A172 (cell line): ENCODE measurements at places on chromosomes 6 and 20.

DNA sequence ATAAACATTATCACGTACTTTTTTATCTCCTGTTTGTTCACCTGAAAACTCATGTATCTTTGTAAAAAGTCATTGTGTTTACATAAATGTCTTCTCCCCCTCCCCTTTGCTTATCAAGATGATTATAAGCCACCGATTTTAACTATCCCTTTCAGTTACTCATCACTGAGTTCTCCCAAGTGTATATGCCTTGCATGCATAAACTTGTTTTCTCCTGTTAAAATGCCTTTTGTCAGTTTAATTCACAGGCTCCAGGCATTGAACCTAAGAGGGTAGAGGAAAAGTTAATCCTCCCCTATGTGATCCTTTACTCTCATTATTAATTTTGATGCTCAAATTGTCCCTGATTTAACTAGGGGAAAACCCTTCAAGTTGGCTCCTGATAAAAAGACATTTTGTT is 24.2 kb downstream of the ANKEF1 start:
- DNase-seq, result no peak

DNA sequence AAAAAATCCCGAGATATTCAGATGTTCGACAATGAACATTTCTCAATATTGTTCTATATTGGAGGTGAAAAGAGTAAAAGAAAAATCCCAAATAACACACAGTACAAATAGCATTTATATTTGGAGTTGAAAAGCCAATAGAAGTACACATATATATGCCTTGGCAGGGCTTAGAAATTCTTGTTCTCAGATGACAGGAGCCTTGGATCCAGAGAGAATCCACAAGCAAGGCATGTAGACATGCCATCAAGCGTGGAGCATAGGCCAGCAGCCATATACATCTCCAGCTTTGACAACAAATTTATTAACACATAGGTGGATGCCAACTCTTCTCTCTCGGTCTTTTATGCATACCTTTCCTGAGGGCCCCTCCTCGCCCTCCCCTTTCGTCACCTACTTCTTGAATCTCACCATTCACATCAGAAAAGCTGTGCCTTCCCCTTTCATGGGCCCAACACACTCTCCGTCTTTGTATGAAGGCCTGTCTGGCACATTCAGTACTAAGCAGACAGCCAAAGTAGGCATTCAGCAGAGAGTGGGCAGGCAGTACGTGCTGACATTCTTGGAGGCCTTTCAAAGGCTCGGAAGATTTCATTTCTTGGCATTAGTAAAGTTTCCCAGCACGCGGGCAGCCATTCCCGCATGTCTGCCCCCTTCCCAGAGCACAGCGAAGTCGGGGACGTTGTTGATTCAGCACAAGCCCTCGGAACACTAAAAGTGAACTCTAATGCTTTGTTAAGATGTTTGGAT is 18.2 kb downstream of the NEDD9 start:
- no peak for DNase-seq

GRCh38 chr20:17654649-17655285 is 27.3 kb downstream of the RRBP1 start:
- peak; percentile 28 for DNase-seq

DNA sequence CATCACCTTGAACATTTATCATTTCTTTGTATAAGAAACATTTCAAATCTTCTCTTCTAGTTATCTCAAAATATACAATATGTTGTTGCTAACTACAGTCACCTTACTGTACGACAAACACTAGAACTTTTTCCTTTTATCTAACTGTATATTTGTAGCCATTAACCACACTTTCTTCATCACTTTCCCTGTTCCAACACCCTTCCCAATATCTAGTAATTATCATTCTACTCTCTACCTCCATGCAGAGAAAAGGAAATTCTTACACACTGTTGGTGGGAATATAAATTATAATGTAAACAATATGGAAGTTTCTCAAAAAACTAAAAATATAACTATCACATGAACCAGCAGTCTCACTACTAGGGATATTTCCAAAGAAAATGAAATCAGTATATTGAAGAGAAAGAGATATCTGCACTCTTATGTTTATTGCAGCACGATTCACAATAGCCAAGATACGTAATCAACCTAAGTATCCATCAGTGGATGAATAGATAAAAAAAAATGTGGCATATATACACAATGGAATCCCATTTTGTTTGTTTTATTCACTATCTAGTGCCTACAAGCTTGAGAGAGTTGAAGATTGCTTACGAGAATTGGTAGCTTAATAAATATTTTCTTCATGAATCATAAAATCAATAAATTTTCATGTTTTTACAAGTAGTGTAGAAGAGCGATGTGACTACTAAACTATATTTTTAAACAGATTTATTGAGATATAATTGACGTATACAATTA is 2.4 kb downstream of the RHAG start:
- DNase-seq, result no peak

DNA sequence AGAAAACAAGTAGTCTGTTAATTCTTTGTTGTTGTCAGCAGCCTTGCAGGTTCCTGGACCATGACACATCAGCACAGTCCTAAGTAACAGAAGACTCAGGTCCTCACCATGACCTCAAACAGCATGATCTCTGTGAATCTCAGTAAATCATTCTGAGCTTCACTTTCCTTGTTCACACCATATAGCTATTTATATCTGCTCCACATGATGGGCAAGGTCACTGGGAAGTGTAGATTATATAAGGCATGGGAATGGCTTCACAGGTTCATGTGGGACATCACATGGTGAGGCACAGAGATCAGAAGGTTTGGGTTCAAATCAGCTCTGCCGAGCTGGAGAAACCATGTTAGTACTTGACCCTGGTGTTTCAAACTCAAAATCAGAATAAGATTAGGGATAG is 245.4 kb upstream of the SPTLC3 start:
- DNase-seq, result no peak

- DNase-seq, result no peak
Measured at GRCh38 chr20:54933212-54933904, 458.0 kb downstream of the DOK5 start.

GRCh38 chr6:163923658-163924411 is 509.3 kb downstream of the QKI start:
- no peak for DNase-seq

- no peak for DNase-seq
Measured at GRCh38 chr6:35047265-35048011, 93.7 kb downstream of the TCP11 start.

- no peak for DNase-seq
Measured at GRCh38 chr6:79494841-79495240, 42.4 kb downstream of the LCA5 start.

DNA sequence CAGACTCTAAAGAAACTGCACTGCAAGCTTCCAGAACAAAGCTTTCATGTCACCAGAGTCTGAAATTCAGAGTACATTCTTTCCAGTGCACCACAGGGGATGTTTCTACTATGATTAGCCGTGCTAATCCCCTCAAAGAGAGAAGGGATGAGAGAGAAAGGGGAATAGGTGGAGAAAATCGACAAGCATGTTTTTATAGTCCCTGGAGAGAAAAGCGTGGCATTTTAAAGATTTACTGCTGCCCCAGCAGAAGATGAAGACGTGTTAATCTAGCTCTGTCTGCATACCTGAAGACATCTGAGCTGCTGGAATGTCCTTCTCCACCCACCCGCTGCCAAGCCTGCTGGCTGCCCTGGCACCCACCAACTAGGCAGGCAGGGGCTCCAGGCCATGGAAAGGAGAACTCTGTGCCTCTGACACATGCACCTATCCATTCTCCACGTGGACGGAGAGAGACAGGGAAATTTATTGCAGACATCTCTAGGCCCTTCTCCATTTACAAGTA is 4.1 kb downstream of the MYLK4 start:
- no peak for DNase-seq

- no peak for DNase-seq
Measured at GRCh38 chr20:25015986-25016385, 23.4 kb upstream of the APMAP start.

- DNase-seq, result no peak
Measured at GRCh38 chr6:148240861-148241477, 101.7 kb upstream of the SASH1 start.

DNA sequence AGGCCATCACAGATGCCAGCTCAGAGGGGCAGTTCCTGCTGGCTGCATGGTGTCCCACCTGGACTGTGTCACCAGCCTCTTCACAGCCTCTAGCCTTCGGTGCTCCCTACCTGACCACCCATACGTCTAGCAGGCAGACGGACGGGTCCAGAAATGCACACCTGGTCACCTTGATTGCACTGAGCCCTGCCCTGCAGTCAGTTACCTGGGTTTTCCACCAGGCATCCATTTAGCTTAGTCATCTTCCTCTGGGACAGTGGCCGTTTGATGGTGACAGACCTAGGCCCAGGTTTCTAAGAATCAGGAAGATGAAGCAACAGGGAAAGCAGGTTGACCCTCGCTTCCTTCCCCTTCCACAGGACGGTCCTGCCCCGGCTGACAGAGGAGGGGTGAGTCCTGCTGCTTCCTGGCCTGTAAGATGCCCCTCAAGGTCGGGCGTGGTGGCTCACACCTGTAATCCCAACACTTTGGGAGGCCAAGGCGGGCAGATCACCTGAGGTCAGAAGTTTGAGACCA is 9.8 kb upstream of the BPI start:
- DNase-seq, result no peak

GRCh38 chr6:3506751-3507383 is 50.0 kb upstream of the SLC22A23 start:
- DNase-seq, result no peak

- peak; percentile 100 for DNase-seq
Measured at GRCh38 chr6:14270925-14271788, 153.6 kb downstream of the CD83 start.

DNA sequence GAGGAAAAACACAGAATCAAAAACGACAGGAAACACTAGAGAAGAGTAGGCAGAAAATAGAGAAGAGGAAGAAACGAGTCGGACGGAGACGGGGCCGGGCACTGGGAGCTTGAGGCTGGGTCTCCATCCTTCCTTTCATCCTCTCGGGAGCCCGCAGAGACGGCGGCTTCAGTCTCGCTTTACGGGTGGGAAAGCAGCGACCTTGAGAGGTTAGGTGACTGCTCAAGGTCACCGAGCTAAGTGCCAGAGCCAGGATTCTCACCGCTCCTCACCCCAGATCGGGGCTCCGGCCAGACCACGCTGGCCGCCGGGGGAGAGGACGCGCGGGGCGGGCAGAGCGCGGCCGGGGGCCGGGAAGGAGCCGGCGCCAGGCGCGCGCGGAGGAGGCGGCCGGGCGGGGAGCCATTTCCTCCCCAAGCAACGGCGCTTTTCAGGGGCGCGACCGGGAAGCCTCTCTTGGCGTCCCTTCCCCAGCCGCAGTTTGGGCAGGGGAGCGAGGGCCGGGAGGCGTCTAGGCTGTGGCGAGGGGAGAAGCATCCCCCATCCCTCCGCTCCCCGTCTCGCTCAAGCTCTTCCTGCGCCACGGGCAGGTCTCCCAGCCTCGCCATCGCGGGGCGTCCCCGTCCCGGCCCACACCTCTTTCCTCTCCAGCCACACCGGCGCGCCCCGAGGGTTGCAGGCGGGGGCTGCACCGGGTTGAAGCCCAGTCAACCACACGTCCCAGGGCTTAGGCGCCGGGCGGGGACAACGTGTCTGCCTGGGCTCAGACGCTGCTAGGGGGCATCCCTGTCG is 24.1 kb upstream of the MAP3K7 start:
- DNase-seq, result no peak

DNA sequence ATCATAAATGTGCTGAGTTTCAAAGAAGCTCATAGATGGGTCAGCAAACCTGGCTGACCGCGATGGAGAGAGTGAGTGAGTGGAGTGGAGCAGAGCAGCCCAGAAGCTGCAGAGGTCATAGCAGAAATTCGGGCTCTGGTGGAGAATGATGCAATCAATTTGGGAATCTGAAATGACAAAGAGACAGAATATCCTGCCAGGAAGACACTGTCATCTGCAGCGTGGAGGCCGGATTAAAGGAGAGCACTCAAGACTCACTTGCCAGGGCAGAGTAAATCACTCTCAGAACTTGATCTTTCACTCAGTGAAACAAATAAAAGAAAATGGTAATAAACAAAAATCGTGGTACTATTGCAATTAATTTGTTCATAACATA is 109.6 kb upstream of the RREB1 start:
- DNase-seq, result no peak

- no peak for DNase-seq
Measured at GRCh38 chr6:149414009-149414408, 13.9 kb downstream of the SUMO4 start.
